ENCODE measurements at places on chromosomes 13 and 19. TPM values are rescaled to one million over a fixed set of nuclear protein-coding genes. Genes with fewer than 3 reads are reported as not detected.

Gene OR7D2
- not detected for total RNA-seq

DNA sequence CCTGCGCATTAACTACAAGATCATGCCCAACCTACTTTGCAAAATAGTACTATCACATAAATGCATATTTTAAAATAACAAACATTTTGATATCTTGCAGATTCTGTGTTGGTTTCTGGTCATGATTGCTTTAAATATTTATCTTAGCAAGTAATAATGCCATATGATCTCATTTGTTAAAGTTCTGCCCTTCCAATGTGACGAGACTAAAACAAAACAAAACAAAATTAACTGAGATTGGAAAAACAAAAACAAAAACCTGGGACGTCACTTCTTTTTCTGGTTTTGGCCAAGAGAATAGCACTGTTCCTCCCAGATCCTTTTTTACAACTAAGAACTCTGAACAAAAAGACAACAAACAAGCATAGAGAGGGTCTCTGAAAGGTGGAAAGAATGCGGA is 436.3 kb downstream of the DACH1 start:
- DNase-seq = no peak

DNA sequence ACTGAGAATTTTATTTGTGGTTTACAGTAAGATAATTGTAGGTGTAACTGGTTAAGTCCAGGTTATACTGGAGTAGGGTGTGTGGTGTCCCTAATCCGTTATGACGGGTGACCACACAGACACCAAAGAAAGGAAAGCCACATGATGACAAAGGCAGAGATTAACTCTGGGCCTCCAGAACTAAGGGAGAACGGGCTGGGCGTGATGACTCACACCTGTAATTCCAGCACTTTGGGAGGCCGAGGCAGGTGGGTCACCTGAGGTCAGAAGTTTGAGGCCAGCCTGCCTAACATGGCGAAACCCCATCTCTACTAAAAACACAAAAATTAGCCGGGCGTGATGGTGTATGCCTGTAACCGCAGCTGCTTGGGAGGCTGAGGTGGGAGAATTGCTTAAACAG is 10.2 kb upstream of the FUT2 start:
- DNase-seq = no peak

DNA sequence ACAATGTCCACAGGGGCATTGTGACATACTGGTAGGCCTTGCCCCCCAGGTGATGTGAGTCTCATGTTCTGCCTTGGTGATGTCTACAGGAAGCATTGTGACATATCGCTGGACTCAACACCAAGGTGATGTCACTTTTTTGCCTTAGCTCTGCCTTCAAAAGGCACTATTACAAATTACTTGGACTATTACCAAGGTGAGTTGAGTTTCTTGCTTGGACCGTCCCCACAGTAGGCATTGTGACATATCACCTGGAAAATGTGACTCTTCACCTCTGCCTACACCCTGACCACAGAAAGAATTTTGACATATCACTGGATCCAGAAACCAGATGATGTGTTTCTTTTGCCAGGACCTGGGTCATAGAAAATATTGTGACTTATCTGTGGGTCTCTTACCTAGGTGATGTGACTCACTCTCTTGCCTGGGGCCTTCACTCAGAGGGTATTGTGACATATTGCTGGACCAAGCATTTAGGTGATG is 60.6 kb upstream of the ZNF724 start:
- DNase-seq = no peak

GRCh38 chr13:103451656-103452055 is 385.4 kb upstream of the SLC10A2 start:
- no peak for DNase-seq

DNA sequence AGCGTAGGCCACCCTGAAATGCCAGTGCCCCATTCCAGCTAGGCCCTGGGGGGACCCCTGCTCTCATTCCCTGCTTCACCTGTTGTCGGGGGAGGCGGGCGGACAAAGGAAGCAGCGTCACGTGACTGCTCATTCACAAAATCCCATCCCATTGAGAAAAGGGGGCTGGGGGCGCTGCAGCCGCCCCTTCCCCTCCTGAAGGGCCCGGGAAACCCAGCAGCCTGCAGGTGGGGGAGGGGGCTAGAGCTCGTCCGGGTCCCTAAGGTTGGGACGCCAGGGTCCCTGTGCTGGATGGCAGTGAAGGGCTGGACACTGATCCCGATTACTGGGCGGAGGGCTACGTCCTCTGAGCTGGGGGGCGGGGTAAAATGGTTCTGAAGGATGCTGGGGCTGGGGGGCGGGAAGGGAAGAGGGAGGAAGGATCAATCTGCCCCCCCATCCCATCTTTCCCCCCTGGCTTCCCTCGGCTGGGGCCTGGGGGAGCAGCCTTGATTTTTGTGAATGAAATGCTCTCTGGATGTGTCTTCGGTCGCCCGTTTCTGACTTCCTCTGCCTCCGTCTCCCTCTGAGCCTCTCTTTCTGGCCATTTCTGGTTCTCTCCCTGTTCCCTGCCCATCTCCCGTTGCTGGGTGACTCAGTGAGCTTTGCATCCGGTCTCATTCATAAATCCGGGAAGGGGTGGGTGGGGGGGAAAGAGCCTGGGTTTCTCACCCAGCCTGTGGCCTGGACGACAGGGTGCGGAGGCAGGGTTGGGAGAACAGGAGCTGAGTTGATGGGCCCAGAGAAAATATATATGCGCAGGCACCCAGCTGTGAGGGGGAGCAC is 816 bp downstream of the SPRED3 start:
- DNase-seq = no peak

Measured in stomach (tissue), 19 donors.